NCI-H2171 treated with DMSO at 0.1 percent for 48 hours (cell line): ENCODE measurements at places on chromosomes 12 and 14.

- DNase-seq = no peak
These were observed 237.1 kb downstream of the FOXN3 start for GRCh38 chr14:89179891-89180404.

DNA sequence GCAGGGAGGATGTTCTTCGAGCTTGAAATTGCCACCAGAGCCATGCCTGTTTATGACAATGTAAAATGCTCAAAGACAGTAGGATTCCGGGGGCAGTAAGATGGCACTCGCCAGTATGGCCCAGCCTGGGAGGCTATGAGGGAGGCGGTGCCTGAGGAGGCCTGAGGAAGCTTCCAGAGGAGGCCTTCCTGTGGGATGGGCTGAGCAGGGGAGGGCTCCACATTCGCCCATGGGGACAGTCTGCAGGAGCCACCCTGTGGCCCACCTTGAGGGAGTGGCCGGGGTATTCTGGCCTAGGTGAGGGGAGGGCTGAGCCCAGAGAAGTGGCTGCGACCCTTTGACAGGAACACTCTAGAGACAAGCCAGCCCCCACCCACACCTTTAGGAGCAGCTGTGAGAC is 50.7 kb downstream of the IQSEC3 start:
- DNase-seq = no peak

DNA sequence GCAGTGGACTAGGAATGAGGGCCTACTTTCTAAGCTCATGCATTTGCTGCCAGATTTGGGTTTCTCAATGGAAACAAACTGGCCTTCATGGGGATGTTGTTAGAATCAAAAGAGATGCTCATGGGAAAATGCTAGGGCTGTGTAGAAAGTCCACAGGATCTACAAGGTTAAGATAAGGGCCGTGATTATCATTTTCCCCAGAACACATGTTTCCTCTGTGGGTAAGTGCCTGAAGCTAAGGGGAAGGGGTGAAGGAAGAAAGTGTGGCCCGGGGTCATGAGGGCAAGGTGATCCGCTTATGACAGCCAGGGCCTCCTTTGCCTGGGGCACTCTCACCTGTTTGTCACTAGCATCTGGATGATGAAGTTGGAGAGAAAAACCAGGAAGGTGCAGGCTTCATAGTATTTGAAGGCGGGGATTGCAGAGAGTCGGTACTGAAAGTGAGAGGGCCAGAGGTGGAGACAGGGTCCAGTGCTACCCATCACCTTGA is 9.8 kb downstream of the ADCY4 start:
- no peak for DNase-seq

- no peak for DNase-seq
These were observed 5.5 kb downstream of the TAS2R19 start for GRCh38 chr12:11016937-11017336.

DNA sequence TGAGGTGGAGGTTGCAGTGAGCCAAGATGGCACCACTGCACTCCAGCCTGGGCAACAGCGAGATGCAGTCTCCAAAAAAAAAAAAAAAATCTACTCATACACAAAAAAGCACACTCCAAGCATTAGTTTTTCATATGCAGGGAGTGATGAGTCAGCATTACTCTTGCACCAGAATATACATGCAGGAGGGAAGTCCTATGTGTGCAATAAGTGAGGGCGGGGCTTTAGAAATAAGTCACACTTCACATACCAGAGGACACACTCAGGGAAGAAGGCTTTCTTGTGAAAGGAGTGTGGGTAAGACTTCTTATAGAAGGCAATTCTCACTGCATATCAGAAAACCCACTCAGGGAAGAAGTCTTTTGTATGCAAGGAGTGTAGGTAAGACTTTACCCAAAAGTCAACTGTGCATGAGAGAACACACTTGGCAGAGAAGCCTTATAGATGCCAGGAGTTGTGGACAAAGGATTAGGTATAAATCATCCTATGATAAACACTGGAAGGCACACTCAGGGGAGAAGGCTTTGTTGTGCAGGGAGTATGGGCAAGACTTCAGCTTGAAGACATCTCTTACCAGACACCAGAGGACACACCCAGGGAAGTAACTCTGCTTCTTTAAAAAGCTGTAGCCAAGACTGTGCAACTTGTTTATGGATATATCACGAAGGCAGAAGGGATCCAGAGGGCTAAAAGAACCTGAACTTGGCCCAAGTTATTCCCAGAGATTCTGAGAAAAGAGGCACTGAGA is 50.5 kb downstream of the ATF7 start:
- no peak for DNase-seq

DNA sequence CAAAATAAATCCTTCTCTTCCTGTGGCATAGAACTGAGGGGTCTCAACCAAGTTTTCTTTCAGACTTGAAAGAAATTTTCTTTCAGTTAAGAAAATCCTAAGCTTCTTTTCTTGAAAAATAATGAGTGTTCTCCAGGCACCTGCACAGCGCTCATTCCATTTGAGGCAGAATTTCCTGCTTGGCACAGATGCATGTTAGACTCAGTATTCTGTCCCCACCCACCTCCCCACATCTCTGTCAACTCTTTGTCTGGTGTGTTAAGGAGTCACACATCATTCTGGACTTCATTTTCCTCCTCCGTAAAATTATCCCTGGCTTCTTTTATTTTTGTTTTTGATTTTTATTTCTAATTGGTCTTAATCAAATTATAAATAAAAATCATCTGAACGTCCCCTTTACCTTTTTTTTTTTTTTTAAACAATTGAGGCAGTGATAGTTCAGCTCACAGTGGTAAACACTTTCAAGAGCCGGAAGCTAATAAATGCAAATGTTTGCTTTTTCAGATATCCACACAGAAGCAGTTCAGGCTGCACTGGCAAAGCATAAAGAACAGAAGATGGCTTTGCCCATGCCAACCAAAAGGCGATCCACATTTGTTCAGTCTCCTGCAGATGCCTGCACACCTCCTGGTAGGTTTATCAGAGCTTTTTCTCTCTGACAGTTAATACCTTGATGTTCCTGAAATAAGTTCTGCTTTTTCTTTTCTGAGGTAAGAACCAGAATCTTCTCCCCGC is 104.0 kb upstream of the ATF1 start:
- no peak for DNase-seq

DNA sequence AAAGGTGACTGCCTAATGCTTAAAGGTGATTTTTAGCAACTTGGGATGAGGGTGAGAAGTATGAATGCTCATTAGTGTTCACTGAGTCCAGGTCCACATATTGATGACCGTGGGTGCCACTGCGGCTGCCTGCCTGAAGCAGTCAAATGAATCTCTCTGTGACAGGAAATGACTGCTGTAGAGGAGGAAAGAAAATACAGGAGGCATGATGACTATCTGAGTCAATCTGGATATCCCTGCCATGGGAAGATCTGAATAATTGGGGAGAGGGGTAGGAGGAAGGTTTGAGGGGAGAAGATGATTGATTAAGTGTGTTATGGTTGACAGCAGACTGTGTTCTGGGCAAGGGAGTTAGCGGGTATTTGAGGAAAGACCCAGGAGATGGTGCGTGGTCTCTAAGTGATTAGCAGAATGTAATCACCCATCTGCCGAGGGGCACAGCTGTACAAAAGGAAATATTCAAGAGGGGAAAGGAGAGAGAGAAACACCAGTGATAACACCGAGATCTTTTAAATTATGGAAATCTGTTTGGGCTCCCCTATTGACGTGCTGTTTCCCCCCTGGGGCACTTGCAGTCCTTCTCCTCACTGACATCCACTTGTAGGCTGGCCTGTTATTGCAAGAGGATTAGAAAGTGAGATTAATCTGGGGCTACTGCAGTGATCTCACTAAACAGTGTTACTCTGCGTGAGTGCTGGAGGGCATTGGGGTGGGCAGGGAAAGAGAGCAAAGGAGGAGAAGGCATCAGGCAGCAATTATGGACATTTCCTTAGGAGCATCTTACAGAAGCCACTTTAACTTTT is 97.7 kb downstream of the AKAP6 start:
- DNase-seq = peak; percentile 49
